ENCODE measurements at places on chromosomes 4 and X.
A peak's percentile ranks its signal among the peaks of the same experiment; 100 is the strongest.

DNA sequence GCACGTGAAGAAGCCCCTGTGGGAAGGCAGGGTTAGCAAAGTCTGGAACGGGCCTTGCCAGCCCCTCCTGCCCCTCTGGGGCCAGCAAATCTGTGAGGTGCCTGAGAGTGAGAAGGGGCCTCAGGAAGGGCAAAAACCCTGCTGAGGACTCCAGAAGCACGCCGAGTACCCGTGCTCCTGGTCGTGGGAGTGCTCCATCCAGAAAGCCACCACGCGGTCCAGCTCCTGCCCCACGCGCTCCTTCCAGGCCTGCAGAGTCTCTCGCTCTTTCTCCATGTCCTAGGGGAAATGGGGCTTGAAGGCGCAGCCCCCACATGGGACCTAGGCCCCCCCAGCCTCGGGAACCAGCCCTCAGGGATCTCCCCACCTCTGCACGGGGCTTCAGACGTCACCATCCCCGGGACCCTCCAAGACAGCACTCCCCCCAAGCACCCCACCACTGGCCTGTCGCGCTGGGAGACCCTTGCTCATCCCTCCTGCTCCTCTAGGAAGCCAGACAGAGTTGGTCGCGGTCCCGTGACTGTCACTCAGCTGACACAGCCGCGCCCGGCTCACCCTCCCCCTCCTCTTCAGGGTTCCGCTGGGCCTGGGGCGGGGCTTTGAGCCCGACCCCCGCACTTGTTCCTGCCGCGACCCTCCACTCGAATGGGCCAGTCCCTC, at the start of gene RENBP:
Gene RENBP, minus strand, starts transcription at position 504 of the 660 bp plus-strand sequence. Its CDS starts 33 bp downstream, at position 471.
- no peak for DNase-seq

GRCh38 chr4:83371936-83372335, 37.3 kb upstream of the HPSE start:
- DNase-seq, result no peak

DNA sequence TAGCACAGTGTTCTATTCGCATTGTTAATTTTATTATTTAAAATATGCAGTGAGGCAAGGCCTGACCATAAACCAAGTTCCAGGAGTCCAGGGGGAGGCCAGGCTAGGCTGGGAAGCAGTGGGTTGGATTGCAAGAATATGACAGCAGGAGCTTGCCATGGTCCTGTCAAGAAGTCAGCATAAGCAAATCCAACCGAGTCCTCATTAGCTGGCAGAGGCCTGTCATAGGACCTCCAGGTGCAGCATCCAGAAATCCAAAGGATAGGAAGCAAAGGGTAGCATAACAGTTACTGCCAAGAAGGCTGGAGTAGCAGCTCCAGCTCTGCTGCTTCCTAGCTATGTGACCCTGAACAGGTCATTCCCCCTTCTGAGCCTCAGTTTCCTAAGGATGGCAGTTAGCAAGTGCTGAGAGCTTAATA, 13.4 kb downstream of the PJA1 start:
- DNase-seq, result no peak

DNA sequence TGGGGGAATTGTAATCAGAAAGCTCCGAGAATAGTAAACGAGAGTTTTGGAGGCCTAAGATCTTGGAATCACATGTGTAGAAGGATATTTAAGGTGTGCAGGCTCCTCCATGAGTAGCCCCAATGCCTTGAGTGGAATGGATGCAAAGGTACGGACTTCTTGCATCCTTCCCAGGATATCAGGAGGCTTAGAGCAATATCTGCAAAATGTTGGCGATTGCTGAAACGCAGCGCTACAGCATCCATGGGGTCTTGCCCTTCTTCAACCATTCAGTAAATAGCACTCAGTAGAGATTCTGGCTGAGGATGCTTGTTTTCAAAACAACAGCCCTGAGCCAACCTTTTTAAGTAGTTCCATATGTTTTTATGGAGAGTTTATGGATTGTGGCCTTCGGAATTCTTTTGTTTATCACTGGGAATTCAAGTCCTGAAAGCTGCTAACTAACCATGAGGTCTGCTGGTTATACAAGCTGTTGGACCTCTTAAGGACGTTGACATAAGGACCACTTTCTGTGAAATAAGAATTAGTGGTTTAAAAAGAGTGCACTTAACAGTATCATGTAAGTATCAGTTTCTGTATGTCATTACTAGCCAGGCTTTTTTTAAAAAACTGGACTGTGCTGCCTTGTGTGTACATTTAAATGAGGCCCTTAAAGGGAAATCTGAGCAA, 228.8 kb upstream of the PGRMC2 start:
- no peak for DNase-seq

- DNase-seq, result no peak
Observed at GRCh38 chr4:174933083-174933482, 14.9 kb downstream of the ADAM29 start.

DNA sequence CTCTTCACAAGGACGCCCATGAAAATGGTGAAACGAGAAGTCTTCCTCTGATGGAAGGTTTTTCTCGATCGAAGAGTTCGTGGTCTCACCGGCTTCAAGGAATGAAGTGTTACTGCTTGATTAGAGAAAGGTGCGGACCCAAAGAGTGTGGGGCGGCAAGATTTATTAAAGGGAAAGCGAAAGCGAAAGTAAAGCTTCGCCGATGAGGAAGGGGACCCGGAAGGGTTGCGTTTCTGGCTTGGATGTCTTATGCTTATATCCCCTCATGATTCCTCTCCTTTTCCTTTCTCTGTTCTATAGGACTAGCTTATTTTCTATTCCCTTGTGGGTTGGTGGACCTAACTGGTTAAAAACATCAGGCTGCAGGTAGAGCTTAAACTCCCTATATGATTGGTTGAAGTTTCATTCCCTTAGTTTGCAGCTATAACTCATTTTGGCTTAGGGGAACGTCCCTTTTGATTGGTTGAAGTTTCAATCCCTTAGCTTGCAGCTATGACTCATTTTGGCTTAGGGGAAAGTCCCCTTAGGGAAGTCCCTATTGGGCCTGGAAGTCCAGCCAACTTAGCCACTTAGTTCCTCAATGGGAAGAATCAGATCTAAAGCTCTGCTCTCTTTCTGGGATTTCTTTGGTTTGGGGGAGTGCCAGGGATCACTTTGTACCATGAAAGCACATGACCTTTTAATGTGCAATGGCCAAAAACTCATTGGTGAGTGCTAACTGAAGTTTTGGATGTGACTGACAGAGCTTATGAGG, 1025.0 kb upstream of the PCDH10 start:
- no peak for DNase-seq

- peak; percentile 23 for DNase-seq
Observed at GRCh38 chr4:71456841-71457240, 118.0 kb downstream of the SLC4A4 start.

GRCh38 chr4:149752729-149753128, 62.9 kb downstream of the IQCM start:
- no peak for DNase-seq
